Pancreas (tissue), 10 donors: ENCODE measurements at places on chromosomes 2 and 18.

GRCh38 chr18:60232541-60232940, 140.0 kb downstream of the MC4R start:
- DNase-seq: no peak

DNA sequence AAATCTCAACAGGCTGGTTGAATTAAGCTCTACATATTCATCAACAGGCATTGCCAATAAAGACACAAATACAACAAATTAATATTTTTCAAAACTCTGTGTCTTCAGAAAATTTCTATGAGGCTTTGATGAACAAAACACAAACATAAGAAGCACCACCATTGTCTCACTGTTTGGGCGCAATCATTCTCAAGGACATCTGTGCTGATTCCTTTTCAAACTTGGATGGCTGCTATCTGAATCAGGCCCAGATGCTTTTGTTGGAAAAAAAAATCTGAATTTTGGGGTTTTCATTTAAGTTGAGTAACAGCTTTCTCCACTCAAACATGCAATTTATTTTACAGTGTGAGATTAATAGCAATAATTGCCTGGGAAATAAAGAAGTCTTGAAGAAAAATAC, 173.8 kb downstream of the NRXN1 start:
- no peak for DNase-seq

- no peak for DNase-seq
These were observed 114.0 kb downstream of the STPG4 start for GRCh38 chr2:47041063-47041462.

- no peak for DNase-seq
These were observed 286.4 kb downstream of the ARHGAP15 start for GRCh38 chr2:143415571-143415970.

DNA sequence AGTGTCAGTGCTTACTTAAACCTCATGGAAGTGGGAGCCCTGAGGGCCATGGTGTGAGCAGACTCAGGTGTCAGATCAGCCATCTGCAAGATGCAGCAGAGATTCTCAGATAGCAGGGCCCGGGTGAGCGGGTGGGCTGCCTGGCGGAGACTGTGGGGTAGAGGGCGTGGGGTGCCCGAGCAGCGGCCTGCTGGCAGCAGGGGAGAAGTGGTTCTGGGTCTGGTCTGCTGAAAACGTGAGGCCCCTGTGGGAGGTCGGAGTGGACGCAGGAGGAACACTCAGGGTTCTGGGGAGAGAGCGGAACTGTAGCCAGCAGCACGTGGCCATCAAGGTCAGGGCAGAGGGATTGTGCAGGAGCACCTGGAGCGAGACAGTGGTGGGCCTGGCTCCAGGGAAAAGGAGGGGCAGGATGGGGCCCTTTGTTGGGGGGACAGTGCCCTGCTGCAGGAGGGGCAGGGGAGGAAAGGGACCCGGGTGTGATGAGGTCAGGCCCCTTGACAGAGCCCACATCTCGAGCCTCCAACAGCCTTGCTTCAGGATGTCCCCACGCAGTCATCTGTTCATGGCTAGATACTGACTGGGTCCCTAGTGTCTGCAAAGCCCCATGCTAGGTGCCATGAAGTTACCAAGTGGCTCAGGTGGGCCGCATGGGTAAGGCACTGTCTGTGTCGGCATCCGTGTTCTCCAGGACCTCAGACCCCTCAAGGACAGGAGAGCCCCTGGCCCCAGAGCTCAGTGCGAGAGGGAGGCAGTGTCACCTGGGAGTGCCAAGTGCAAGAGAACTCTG, 2.7 kb upstream of the ESPNL start:
- peak; percentile 49 for DNase-seq

DNA sequence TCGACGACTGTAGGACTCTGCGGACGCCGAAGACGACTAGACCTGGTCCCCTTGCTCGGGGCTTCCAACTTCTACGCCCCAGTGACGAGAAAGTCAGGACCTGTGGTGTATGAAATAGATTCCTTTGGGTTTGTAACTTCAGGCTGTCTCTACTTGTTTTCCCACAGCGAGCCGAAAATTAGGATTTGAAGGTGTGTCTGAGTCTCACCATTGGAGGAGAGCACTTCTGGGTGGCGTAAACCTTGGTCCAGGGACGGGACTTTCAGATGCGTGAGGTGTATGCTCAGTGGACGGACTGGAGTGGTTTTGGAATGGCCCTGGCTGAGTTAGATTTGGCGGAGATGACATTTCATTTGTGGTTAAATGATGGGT, 1.3 kb downstream of the BIRC6 start:
- no peak for DNase-seq

- no peak for DNase-seq
These were observed 174.1 kb downstream of the ANKRD44 start for GRCh38 chr2:197136452-197136851.

GRCh38 chr2:40386177-40386576, 65.7 kb downstream of the SLC8A1 start:
- DNase-seq: no peak

DNA sequence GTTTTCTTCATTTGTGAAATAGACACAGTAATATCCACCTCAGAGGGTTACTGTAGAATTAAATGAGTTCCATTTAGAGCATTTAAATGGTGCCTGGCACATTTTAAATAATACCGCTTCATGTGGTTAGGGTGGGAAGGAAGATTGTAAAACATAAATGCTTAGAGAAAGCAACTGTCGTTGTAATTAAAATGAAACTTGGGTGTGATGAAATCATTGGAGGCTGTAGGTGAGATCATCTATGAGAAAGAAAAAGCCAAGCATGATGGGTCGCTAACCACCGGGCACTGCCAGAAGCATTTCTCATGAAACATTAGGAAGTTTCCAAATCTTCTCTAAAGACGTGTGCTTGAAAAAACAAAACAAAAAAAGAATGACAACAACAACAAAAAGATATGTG, 8.2 kb upstream of the SLC39A10 start:
- no peak for DNase-seq

DNA sequence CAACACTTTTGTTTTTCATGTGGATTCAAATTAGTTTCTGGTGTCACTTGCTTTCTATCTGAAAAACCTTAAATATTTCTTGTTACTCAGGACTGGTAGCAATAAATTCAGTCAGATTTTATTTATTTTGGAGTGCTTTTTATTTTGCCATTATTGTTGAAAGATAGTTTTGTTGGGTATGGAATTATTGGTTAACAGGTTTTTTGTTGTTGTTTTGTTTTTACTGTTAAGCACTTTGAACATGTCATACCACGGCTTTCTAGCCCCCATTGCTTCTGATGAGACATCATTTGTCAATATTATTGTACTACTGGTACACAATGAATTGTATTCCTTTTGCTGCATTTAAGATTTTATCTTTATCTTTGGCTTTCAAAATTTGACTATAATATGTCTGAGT, 12.9 kb upstream of the SFT2D3 start:
- DNase-seq: no peak

DNA sequence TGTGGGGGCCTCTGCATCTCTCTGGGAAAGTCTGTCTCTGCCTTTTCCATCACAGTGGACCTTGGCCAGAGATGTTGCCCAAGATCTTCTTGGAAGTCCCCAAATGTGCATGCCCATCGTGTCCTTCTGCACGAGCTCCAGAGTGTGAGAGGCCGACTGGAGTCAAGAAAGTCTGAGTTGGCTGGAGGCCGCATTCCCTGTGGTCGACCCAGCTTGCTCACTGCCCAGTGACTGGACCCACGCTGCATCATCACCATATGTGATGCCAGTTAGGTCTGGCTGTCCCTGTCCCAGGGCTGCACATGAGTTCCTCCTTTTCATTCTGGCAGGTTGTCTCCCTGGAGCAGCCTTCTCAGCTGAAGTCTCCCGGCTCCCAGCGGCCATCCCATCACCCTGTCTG, 93.8 kb downstream of the ARL4C start:
- no peak for DNase-seq

DNA sequence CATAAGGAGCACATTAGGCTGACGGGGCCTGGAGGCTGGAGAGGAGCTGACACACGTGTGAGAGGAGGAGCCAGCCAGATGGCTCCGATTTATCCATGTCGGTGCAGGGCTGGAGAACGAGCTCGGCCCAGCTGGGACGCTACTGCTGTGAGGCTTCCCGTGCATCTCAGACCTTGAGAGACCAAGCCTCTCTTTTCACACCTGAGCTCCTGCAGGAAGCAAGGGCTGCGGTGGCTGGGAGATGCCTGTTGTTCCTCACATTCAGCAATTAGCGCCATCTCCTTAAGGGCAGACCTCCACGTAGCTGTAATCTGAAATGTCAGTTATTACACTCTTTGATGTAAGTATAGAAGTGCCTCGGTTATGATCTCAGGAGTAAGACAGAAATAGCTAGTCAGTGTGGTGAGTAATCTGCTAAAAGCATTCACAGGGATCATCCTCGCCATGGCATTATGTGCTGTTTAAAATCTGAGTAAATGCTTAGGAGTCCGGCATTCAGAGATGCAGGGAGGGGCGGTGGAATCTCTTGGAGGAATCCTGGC, 107.9 kb downstream of the PRKCE start:
- no peak for DNase-seq
